ENCODE measurements at places on chromosomes 16 and 17. TPM values are rescaled to one million over a fixed set of nuclear protein-coding genes. Genes with fewer than 3 reads are reported as not detected.
A peak's percentile ranks its signal among the peaks of the same experiment; 100 is the strongest.

GRCh38 chr16:85778873-85779272 is 20.5 kb downstream of the EMC8 start:
- no peak overlapping the region for H3K27ac ChIP-seq
- no peak for DNase-seq
- H3K27me3 ChIP-seq: no peaks in the 10 kb centered on the region
- H3K4me1 ChIP-seq: peaks cover 7% of the 10 kb centered on the region

DNA sequence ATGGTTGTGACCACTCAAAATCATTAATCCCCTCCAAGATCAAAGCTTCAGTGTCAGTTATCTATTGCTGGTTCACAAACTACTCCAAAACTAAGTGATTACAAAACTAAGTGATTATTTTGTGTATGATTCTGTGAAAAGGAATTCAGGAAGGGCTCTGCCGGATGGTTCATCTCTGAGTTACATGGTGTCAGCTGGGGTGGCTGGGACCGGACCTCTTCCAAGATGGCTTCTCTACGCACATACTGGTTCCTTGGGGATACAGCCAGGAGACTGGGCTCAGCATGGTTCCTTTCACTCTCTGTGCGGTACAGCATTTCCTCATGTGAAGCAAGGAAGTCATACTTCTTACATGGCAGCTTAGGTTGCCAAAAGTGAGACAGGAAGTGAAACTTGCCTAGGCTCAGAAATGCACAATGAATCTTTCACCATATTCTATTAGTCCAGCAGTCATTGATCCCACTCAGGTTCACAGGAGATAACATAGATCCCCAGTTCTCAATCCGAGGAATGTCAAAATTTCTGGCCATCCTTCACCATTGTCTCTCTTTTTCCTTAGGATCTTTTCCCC is 97.9 kb upstream of the IRX6 start:
- H3K4me1 ChIP-seq: no peaks in the 10 kb centered on the region
- no peak overlapping the region for H3K27ac ChIP-seq
- DNase-seq: no peak
- H3K4me3 ChIP-seq: no peak overlapping the region
- no peaks in the 10 kb centered on the region for H3K36me3 ChIP-seq

- no peak overlapping the region for H3K4me3 ChIP-seq
- peaks cover 9% of the 10 kb centered on the region for H3K36me3 ChIP-seq
- H3K27ac ChIP-seq: no peak overlapping the region
- H3K27me3 ChIP-seq: no peaks in the 10 kb centered on the region
- no peak for DNase-seq
Observed at GRCh38 chr17:69441179-69441578, 26.7 kb downstream of the MAP2K6 start.

- no peaks in the 10 kb centered on the region for H3K27me3 ChIP-seq
- H3K36me3 ChIP-seq: no peaks in the 10 kb centered on the region
- DNase-seq: no peak
- no peak overlapping the region for H3K4me3 ChIP-seq
- H3K4me1 ChIP-seq: peaks cover 18% of the 10 kb centered on the region
Observed at GRCh38 chr17:82048571-82048971, 3.0 kb downstream of the RFNG start.

DNA sequence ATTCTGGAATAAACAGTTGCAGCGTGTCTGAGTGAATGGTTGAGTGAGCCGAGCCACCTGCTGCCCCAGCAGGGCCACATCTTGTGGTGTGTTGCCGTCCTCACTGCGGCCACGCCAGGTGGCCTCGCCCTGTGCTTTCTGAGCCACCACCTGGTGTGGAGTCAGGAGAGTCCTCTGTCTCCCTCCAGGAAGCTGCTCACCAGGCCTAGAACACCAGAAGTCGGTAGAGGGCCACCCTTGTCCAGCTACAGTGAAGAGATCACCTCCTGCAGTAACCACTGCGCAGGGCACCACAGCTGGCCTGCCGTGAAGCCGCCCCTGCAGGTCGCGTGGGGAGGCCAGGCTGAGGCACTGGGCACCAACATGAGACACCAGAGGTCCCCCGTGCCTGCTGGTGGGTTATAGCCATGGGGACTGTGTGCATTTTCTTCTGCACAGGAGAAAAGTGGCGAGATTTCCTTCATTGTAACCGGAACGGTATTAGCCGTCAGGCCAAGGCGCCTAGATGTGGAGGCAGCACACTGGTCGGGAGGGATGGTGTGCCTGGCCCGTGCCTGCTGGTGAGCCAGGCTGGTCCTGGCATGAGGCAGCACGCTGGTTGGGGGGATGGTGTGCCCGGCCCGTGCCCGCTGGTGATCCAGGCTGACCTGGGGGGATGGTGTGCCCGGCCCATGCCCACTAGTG is 28.9 kb upstream of the FOXK2 start:
- DNase-seq: no peak
- peaks cover 22% of the 10 kb centered on the region for H3K36me3 ChIP-seq

DNA sequence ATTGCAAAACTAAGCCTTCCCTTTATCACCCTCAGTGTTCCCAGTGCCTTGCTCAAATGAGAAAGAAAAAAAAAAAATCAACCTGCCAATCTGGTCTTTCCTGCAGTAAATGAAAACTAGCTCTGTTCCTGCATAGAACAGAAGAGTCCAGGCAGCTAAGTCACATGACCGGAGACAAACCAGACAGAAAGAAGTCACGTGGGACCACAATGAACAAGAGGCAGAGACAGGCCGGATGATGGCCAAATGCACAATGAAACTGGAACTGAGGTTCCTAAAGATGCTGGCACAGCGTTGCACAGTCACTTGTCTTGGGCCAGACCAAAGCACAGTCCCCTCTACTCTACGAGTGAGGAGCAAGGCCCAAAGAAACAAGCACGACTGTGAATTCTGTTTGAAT is 172.5 kb downstream of the GRIN2A start:
- H3K27ac ChIP-seq: no peak overlapping the region
- H3K4me3 ChIP-seq: no peak overlapping the region
- H3K4me1 ChIP-seq: no peaks in the 10 kb centered on the region

- no peak overlapping the region for H3K4me3 ChIP-seq
- H3K27ac ChIP-seq: no peak overlapping the region
- H3K4me1 ChIP-seq: no peaks in the 10 kb centered on the region
- H3K36me3 ChIP-seq: peaks cover 7% of the 10 kb centered on the region
- H3K27me3 ChIP-seq: no peaks in the 10 kb centered on the region
- no peak for DNase-seq
Observed at GRCh38 chr16:23394141-23394831, 58.7 kb downstream of the COG7 start.

- H3K27ac ChIP-seq: no peak overlapping the region
- H3K4me3 ChIP-seq: no peak overlapping the region
Observed at GRCh38 chr16:72066747-72067146, 3.7 kb downstream of the HPR start.

GRCh38 chr17:17924131-17924856 is 47.9 kb downstream of the TOM1L2 start:
- no peak for DNase-seq
- no peaks in the 10 kb centered on the region for H3K36me3 ChIP-seq
- no peak overlapping the region for H3K27ac ChIP-seq
- no peaks in the 10 kb centered on the region for H3K27me3 ChIP-seq

DNA sequence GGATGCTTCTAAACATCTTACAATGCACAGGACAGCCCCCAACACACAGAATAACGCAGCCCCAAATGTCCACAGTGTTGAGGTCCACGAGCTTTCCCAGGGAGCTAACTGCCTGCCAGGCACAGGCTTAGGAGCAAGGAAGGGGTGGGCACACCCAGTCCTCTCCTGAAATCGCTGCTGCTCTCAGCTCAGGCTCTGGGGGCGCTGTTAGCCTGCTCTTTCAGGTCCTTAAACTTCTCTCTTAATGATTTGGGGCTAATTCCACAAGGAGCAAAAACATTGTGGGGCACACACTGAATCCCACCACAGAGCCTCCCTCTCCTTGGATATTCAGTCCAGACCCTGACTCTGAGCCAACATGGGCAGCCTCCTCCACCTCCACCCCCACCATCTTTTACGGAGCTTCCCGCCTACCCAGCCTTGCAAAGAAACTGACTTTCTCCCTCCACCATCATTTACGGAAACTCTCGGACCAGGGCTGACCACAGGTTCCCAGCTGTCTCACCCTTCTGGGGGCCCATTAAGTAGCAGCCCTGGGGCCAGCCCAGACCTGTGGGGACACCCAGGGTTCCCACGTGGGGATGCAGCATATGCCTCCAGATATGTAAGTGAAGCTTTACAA is 1.1 kb downstream of the CD300H start:
- no peaks in the 10 kb centered on the region for H3K36me3 ChIP-seq
- H3K4me1 ChIP-seq: peaks cover 15% of the 10 kb centered on the region
- peaks cover 36% of the 10 kb centered on the region for H3K27me3 ChIP-seq
- no peak overlapping the region for H3K4me3 ChIP-seq

GRCh38 chr17:17971431-17972125 is 622 bp downstream of the TOM1L2 start:
- peak overlapping the region; percentile 76 for H3K4me3 ChIP-seq
- H3K27ac ChIP-seq: peak overlapping the region; percentile 23
- H3K36me3 ChIP-seq: no peaks in the 10 kb centered on the region

- no peaks in the 10 kb centered on the region for H3K4me1 ChIP-seq
- no peak overlapping the region for H3K4me3 ChIP-seq
- H3K27me3 ChIP-seq: peaks cover 14% of the 10 kb centered on the region
- DNase-seq: no peak
- H3K36me3 ChIP-seq: no peaks in the 10 kb centered on the region
Observed at GRCh38 chr16:67349172-67349571, 22.6 kb downstream of the LRRC36 start.

- peak overlapping the region; percentile 43 for H3K27ac ChIP-seq
- no peaks in the 10 kb centered on the region for H3K36me3 ChIP-seq
- H3K4me1 ChIP-seq: peaks cover 27% of the 10 kb centered on the region
- no peak for DNase-seq
- no peaks in the 10 kb centered on the region for H3K27me3 ChIP-seq
- no peak overlapping the region for H3K4me3 ChIP-seq
Observed at GRCh38 chr17:58615768-58616659, 75.8 kb downstream of the TEX14 start.

DNA sequence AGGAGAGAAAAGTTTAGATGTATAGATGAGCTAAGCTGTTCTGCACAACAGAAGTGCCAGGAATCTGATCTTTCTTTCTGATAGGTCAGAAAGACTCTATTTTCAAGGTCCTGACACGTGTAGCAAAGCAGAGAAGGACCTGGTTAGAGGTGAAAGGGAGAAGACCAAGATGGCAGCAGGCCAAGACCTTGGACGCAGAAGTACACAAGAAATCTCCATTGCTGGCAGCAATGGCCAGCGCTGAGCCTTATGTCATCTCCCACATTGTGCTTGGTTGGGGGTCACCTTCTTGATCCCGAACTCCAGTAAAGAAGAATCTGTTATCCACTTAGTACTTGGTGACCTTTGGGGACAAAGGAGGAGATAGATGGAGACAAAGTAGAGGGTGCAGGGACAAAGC is 41.8 kb upstream of the AKAP1 start:
- no peak overlapping the region for H3K27ac ChIP-seq
- H3K27me3 ChIP-seq: peaks cover 69% of the 10 kb centered on the region
- peaks cover 27% of the 10 kb centered on the region for H3K4me1 ChIP-seq

- DNase-seq: no peak
- H3K36me3 ChIP-seq: peaks cover 16% of the 10 kb centered on the region
- H3K4me1 ChIP-seq: peaks cover 10% of the 10 kb centered on the region
- H3K4me3 ChIP-seq: no peak overlapping the region
- H3K27me3 ChIP-seq: no peaks in the 10 kb centered on the region
- no peak overlapping the region for H3K27ac ChIP-seq
Observed at GRCh38 chr16:71781741-71782140, 26.9 kb downstream of the AP1G1 start.

DNA sequence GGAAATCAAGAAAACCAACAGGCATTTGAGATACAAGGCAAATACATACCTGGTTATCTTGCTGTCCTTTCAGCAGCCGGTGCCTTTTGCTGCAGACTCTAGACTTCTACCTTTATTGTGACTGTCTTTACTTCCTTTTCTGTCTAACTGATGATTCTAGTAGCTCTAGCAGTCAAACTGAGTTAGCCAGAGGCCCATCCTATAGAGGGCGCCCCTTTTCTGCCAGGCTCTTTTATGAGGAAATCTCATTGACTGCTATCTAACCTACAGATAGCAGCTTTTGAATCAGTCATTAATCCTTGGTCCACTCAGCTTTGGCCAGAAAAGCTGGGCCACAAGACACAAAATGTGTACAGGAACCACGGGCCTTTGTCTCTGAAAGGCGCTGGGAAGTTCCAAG is 87.5 kb upstream of the WSB1 start:
- H3K4me1 ChIP-seq: no peaks in the 10 kb centered on the region
- H3K36me3 ChIP-seq: no peaks in the 10 kb centered on the region
- peaks cover 12% of the 10 kb centered on the region for H3K27me3 ChIP-seq
- H3K27ac ChIP-seq: no peak overlapping the region
- DNase-seq: no peak

DNA sequence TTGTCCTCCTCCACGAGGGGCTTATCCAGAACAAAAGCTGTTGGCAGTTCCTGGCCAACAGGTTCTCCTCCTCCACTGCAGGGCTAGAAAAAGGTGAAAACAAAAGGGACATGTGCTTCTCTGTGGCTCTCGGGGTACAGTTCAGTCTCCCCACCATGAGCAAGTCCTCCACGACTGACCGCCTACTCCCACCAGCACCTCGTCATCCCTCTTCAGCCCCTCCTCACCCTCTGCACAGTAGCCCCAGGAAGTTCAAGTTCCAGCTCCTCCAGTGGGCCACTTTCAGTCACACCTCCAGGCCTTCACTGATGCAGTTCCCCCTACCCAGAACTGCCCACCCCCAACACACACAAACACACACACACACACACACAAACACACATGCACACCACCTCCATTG is 19.4 kb downstream of the KRT9 start:
- H3K4me1 ChIP-seq: peaks cover 20% of the 10 kb centered on the region
- H3K27ac ChIP-seq: no peak overlapping the region
- no peak overlapping the region for H3K4me3 ChIP-seq
- H3K27me3 ChIP-seq: peaks cover 10% of the 10 kb centered on the region
- no peaks in the 10 kb centered on the region for H3K36me3 ChIP-seq

GRCh38 chr17:48483004-48483403 is 47.8 kb downstream of the HOXB1 start:
- DNase-seq: no peak
- no peak overlapping the region for H3K4me3 ChIP-seq
- peaks cover 12% of the 10 kb centered on the region for H3K27me3 ChIP-seq
- H3K4me1 ChIP-seq: peaks cover 37% of the 10 kb centered on the region
- H3K27ac ChIP-seq: no peak overlapping the region

Gene ACSM2B
- total RNA-seq: not detected

Gene KRT39
- total RNA-seq: not detected

Gene CHST5
- total RNA-seq: not detected

Gene CSH2
- total RNA-seq: not detected

Gene MT1X
- total RNA-seq: 85.3 TPM

Gene DPEP1
- total RNA-seq: not detected

Gene VTN
- not detected for total RNA-seq

Gene SNAI3
- 13.4 TPM for total RNA-seq

Gene CES3
- total RNA-seq: 4.3 TPM
